HT1080 (cell line): ENCODE measurements at places on chromosomes 7 and 10.

DNA sequence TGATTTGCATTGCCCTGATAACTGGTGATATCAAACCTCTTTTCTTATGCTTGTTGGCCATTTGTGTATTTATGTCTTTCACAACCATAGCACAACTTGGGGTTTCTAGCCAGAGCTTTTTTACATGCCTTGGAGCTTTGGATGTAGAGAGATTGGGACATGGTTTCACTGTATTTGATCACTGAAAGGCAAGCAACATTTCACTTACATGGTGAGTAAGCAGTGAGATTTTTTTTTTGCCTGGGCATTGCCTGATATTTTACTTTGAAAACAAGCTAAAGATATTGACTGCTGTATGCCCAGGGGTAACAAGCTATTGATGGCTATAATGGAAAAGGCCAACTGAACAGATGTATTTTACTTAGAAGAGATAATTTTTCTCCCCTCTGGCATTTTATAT lies 259.0 kb downstream of the PHTF2 start:
- DNase-seq, result no peak

DNA sequence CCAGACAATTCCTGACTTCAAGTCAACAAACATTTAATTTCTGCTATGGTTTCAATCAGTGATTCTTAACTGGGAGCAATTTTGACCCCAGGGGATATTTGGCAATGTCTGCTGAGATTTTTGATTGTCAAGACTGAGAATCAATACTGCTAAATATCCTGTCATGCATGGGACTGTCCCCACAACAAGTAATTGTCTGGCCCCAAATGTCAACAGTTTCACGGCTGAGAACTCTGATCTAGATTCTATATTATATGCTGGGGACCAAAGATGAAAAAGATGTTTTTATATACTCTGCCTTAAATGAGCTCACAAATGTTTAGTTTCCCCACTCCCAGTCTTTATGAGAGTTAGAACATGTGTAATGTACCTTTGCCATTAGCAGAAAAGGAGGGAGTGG lies 19.2 kb downstream of the ANKRD7 start:
- no peak for DNase-seq

DNA sequence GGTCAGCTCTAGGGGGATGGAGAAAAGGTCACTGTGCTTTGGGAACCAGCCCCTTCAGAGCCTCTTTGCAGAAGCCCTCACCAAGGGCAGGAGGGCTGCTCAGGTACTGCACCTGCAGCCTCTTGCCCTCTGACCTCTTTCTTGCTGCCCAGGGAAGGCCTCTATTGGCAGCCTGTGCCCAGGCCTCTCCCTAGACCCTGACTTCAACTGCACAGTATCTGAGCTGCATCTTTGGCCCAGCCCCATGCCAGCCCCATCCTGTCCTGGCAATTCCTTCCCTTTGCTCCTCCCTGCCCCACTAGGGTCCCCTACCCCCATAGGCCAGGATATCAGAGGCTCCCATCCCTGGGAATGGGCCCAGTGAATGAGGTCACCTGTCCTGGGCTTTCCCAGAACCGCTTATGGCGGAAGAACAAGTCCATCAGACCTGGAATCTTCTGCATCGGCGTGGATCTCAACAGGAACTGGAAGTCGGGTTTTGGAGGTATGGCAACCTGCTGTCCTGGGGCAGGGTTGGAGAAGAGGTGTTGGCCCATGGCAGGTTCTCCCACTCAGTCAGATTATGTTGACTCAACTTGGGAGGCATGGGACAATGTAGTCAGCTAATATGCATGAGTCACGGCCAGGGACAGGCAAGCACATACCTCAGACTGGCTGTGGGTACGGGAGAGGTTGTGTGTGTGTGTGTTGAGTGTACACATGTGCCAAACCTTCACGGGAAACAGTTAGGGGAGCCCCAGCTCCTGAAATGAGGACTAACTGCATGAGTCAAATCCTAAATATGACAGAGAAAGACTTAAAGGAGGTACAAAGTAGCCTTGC lies 17.1 kb upstream of the CPA1 start:
- peak; percentile 97 for DNase-seq

DNA sequence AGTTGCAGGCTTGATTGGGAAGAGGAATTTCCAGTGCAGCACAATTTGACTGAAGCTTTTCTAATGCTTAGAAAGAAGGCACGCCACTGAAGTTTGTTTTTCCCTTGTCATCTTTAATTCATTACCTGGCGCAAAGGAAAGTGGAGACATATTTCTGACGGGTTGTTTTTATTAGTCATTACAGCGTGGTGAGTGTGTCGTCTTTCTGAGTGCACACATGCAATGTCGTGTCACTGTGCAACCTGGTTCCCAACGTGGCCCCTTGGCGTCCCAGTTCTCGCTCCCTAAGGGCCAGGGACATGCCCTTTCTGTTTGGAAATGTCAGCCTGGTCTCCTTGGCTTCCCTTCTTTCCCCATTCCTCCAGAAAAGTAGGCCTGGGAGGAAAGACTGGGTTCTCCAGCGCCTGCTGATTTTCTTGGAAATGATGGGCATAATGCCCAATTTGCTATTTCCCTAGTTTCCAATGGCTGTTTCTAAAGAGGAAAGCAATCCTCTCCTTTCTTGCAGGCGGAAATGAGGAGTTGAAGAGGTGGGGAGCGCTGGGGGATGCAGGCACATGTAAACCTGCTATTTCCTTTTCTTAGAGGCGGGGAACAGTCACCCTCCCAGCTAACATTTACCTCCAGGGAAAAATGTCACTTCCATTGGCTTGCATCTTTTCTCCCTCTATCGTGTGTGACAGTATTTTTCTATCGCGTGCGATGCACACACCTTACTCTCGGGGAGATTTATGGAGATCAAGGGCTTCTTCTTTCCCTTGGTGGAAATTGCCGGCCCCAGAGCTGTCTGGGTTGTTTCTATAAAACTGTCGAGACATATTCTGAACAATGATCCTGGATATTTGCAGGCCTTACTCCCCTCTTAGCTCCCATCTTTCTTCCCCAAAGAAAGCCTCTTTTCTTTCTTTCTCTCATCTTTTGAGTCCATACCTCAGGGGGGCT lies 249.8 kb downstream of the ARHGAP12 start:
- DNase-seq, result no peak

DNA sequence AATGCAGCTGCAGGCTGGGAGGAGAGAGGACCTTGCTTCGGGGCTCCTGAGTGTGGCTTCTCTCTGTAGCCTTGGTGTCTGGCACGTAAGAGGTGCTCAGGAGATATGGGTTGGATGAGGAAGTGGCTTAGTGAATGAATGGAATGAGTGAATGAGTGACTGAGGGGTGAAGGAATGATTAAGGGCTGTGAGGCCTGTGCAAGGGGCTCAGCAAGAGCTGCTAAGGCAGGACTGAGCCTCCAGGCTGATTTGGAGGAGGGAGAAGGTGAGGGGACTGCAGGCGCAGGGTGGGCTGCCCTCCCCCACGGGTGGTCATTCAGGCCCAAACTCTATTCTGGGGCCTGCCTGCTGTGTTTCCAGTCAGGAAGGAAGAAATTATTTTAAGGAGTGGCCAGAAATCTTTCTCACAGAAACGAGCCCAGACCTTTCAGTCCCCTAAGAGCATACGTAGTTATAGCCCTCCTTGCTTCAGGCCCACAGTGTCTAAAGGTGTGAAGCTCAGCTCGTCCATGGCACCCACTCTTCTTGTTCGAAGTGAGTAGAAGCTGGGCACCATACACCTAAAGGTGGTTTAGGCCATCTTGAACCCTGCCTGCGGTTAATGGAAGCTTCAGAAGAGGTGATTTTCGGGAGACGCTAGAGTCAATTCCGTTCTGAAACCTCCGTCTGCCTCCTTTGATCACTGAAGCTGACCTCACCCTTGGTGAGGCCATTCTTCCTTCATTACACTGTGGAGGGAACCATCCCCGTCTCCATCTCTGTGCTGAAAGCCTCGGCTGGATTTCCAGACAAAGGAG lies 49.5 kb upstream of the SAMD8 start:
- DNase-seq, result no peak

DNA sequence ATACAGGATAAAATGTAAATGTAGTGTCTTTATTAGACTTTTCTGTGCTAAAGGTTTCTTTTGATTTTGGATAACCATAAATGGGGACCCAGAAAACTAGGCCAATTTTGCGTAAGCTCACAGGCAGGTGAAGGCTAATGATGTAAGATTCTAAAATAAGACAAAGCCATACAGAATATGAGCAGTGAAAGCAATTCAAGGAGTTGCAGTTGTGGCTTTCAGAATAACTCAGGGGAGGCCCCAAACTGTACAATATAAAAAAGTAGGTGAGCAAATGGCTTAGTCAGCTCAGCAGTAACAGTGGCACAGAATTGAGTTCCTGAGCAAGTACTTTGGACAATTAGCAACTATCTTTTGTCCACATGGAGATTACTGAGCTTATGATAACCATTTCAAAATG lies 81.7 kb upstream of the NRP1 start:
- no peak for DNase-seq

DNA sequence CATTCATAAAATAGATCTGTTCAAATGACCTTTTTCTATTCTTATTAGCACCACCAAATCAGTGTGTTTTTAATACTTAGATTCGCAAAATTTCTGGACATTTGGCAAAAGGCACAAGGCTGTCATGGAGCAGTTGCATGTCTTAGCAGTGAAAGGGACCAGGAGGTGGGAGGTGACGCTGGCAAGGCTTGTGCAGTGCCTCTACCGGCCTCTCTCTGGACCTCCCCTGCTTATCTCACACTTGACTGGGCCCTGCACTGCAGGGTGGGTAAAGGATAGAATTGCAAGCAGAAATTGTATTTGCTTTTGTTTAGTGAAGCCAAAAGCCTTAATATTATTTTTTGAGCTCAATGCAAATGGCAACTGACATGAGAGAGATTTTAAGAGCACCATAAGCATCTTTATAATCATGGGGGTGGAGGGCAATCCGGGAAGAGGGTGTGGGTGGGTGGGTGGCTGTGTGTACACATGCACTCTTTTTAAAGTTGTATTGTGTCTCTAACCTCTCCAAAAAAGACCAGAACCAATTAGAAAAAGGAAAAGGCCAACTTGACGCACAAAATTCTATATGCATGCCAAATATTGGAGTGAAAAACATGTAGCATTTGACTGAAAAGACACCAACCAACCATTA lies 106.3 kb downstream of the WNT2 start:
- DNase-seq, result no peak

DNA sequence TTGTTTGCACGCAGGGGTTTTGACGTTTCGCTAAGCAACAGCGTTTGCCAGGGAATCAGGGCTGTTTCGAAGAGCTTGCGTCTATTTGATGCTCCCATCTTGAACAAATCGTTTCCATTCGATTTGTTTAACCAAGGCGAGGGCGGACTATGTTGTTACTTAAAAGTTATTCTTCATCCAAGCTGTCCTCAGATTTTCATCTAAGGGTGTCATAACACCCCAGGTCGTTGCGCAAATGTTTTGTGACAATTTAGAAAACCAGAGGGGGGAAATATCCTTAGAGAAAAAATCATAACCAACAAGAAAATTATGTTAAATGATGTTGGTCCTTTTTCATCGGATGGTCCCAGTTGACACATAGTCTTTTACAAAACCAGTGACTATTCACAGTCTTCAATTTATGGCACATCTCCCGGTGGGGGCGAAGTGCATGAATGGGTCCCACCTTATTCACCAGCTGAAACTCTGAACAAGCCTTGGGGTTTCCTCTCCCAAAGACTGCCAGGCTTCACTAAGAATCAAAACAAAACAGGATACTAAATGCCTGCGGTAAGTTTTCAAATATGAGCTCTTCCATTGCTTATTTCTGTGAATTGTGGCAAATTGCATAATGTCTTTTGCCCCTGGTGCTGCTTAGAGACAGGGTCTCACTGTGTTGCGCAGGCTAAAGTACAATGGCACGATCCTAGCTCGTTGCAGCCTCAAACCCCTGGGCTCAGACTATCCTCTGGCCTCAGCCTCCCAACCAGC lies 109.9 kb downstream of the REEP3 start:
- no peak for DNase-seq

GRCh38 chr10:127920306-127921074 lies 13.6 kb downstream of the PTPRE start:
- DNase-seq, result no peak

DNA sequence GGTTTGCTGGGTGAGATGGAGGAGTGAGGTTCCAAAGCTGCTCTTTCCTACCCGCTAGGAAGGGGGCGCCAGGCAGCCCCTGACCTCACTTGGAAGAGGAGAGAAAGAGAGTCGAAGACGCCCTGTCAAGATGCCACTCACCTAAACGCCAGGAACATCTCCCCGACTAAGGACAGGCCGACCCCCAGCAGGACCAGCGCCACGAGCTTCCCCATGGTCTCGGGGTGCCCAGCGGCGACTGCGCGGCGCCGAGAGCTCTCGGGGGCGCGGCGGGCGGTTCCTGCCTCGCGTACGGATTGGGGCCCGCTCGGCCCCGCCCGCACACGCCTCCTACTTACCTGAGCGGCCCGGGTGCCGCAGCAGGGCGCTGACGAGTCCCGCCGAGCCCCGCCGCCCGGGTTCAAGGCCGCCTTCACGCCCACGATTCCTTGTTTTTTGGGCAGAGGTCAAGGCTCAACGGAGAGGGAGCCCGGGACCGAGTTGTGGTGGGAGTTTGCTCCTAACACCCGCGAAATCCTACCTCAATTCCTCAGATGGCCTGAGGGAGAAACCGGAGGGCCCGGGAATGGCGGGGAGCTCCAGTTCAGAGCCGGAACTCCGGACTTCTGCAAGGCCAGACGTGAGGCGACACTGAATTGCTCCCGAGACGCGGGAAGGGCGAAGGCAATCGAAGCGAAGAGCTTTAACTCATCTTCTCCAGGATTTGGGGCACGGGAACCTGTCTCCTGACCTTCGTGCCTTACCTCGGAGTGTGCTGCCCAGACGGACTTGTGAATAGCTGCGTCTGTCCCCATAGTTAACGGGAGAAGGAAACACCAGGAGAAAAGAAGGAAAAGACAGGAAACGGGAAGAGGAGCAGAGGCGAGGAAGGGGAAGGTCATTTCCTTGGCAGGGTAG lies at the start of gene PON3:
TSS of gene PON3 (minus strand) at position 240 of the 897 bp plus-strand sequence. CDS start at position 215, 25 bp downstream.
- no peak for DNase-seq

DNA sequence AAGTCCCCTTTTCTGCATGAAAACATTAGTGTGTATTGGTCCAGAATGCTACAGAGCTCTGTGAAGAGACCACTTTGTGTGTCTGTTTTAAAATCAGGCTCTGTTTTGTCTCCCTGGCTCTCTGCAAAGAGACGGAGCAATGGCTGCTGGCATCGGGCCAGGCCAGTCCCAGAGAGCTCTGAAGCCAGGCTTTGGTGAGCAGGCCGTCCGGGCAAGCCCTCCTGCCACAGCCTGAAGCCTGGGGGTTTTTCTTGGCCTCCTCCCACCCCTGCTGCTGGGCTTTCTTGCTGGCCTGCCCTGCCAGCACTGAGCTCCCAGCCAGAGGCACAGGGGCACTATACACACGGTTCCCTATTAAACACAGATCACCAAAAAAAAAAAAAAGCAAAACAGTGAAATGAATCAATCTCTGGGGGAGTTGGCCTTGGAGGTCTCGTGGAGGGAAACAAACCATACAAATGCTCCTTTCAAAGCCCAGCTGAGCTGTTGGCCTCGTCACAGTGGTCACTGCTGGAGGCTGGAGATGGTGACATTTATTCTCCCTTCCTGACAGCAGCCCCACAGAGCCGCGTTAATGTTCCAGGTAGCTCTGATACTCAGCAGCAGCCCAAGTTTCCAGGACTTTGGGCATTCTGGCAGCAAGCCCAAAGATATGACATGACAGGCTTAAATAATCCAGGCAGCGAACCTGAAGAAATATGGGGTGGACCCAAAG lies 237.2 kb downstream of the TCF7L2 start:
- DNase-seq, result no peak
